ENCODE measurements at places on chromosomes 2 and 18.

- no peak for DNase-seq
Measured at GRCh38 chr18:56672391-56672790, 21.2 kb downstream of the WDR7 start.

DNA sequence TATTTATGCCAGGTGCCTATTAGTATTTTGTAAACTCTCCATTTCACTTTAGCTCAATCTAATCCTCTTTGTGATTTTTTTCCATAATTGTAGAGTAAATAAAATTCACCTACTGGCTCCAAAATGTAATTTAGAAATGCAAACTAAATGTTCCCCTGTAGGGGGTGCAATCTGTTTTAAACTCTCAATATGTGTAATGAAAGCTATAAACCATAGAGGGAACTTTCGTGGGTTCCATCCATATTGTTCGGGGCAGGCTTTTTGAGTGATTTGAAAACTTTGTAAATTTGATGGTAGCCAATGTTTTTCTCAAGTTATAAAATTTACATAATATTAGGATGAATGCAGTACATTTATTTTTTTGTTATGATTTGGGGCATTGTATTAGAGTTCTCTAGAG is 49.4 kb downstream of the TSPYL6 start:
- no peak for DNase-seq

GRCh38 chr2:150100336-150100735 is 387.1 kb downstream of the RND3 start:
- no peak for DNase-seq

DNA sequence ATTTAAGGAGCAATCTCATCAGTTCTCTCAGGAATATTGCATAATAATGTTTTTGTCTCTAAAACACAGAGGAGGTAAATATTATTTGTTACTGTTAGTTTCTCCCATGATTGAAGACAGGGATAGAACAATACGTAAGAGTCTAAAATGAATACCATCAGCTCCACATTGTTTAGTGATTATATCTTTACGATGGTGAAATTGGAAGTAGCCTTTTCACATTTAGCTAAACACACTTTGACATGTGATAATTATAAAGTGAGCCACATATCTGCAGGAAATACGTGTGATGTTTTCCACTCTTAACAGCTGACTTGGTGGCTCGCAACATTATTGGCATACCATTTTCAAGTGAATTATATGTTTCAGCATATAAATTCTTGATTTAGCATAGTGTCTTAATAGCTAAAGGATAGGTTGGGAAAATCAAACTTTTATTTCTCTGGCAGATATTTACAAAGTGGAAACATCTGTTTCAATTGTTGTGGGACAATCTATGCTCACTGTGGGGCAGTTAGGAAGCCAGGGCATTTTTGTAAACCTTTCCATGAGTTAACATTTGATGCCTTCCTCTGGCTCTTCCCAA is 208.1 kb upstream of the RASGRP3 start:
- DNase-seq: no peak

GRCh38 chr2:7070483-7070882 is 153.3 kb downstream of the RNF144A start:
- no peak for DNase-seq

- no peak for DNase-seq
Measured at GRCh38 chr18:52007105-52007504, 332.9 kb upstream of the DCC start.

DNA sequence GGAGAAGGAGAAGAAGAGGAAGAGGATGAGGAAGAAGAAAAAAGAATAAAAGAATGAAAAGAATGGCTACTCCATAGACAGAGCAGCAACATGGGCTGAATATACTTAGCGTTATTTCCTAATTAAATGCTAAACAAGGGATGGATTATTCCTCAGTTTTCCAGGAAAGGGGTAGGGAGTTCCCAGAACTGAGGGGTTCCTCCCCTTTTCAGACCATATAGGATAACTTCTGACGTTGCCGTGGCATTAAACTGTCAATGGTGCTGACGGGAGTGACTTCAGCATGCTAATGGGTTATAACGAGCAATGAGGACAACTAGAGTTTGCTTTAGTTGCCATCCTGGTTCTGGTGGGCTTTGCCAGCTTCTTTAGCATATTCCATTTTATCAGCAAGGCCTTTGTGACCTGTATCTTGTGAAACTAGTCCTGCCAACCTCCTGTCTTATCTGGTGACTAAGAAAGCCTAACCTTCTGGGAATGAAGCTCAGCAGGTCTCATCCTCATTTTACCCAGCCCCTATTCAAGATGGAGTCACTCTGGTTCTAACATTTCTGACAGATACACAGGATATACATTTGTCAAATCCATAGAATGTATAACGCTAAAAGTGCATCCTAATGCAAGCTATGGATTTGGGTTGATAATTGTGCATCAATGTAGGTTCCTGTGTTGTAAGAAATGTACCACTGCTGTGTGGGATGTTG is 152.3 kb downstream of the MAIP1 start:
- no peak for DNase-seq

GRCh38 chr2:208255557-208256106 is 761 bp upstream of the IDH1 start:
- DNase-seq: no peak

DNA sequence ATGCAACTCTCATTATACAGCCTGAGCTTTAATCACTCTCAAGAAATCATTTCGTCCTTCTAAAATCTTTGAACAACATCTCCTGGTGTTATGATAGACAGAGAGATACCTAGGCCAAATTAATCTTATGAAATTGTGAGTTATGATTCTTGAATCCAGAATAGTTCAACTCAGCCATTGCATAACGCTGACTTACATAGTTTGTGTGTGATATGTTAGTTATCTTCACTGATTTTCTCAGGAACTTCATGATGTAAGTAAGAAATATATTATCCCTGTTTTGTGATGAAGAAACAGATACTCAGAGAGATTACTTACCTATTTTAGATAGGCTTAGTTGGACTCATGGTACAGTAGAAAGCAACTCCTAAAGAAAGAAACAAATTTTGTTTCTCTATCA is 684.4 kb downstream of the ZEB2 start:
- DNase-seq: peak; percentile 25

- DNase-seq: peak; percentile 24
Measured at GRCh38 chr2:102056079-102056581, 64.4 kb downstream of the IL1R2 start.

GRCh38 chr18:32237049-32237448 is 47.2 kb downstream of the MEP1B start:
- peak; percentile 7 for DNase-seq

DNA sequence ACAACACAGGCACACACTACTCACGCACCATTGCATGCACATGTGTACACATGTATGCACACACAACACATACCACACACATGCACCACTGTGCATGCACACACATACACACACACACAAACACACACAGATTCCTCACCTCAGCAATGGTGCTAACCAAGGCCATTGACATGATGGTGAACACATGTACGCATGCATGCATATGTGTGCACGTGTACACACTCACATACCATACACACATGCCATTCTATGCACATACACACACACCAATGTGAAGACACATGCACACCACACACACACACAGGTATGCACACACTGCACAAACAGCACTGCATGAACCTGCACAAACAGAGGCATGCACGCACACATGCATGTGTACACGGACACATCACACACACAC is 976.0 kb downstream of the DCDC2C start:
- no peak for DNase-seq
